ENCODE measurements at places on chromosomes 5 and 9. TPM values are rescaled to one million over a fixed set of nuclear protein-coding genes. Genes with fewer than 3 reads are reported as not detected.

The SPATA31E1 gene
- total RNA-seq, result not detected

The DPH7 gene
- total RNA-seq, result 33.1 TPM

The DND1 gene
- 1.4 TPM for total RNA-seq

The ROR2 gene
- total RNA-seq, result 3.0 TPM

- DNase-seq, result no peak
These were observed 17.6 kb downstream of the CAMK2A start for GRCh38 chr5:150271923-150272322.

DNA sequence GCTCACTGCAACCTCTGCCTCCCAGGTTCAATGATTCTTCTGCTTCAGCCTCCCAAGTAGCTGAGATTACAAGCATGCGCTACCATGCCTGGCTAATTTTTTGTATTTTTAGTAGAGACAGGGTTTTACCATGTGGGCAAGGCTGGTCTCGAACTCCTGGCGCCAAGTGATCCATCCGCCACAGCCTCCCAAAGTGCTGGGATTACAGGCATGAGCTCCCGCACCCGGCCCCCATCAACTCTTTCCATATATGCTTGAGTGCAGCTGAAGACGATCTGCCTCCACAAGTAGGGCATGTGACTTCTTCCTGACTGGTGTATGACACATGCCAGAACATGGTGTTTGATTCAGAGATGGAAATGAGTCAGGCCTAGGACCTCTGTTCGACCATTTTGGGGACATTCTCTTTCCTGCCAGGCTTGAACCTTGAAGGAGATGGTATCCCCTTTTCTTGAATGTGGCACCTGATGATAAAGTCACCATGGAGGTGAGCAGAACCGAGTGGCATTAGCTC is 7.5 kb upstream of the CNOT6 start:
- DNase-seq, result no peak

- no peak for DNase-seq
These were observed 538.8 kb upstream of the ZNF462 start for GRCh38 chr9:106324053-106324585.

DNA sequence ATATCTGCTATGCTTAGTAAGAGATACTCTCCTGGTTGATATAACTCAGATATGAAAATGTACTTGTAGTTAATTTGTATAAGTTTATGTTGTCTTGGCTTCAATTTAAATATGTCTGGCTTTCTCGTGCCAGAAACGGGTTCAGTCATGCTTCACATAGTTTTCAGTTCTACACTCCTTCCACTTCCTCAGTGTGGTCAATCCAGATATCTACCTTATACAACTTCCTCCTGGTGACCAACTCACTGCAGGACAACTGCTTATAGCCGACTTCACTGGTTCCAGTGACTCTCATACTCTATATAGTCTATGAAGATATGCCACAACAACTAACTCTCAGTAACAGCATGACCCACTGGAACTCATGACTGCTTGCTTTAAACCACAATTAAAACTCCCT is 690.4 kb downstream of the SLCO4C1 start:
- DNase-seq, result no peak

DNA sequence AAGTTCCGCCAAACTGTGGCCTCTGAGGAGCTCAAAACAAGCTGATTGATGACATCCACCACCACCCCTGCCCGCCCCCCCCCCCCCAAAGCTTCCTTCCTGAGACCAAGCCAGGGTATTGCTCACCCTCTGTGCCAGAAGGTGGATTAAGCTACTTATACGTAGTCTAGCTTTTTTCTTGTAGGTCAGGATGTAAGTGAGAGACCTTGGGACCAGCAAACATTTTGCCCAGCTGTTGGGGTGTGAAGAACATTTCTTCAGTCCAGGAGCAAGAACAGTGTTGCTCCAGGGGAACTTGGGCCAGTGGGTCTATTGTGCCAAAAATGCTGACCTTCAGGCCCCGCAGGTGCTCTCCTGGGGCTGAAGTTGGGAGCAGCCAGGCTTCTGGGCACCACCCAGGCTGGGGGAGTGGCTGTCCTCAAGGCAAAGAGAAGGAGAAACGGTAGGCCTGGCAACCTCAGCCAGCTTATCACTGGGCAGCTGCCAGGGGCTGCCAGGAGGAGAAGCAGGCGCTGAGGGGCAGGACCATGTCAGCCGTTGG is 18.0 kb downstream of the NEURL1B start:
- no peak for DNase-seq

DNA sequence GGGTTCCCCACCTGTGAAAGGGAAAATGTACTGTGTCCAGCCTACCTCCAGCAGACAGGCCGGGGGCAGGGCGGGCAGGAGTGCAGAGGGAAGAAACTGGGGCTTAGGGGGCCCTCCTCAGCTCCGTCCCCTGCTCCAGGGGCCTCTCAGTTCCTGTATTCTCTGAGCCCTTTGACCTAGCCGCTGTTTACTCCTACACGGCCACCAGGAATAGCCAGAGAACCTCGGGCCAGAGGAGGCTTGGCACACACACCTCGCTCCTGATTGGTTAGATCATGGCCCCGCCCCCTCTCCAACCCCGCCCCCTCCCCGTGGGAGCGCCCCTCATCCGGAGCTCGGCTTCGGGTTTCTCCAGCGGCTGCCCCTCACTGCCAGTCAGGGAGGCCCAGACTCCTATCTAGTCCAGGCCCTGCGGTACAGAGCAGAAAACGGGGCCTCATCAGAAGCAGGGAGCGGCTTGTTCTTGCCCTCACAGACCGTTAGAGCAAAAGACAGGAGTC is 2.2 kb downstream of the ST6GALNAC6 start:
- peak; percentile 91 for DNase-seq
